ENCODE measurements at places on chromosomes 12 and 14.

DNA sequence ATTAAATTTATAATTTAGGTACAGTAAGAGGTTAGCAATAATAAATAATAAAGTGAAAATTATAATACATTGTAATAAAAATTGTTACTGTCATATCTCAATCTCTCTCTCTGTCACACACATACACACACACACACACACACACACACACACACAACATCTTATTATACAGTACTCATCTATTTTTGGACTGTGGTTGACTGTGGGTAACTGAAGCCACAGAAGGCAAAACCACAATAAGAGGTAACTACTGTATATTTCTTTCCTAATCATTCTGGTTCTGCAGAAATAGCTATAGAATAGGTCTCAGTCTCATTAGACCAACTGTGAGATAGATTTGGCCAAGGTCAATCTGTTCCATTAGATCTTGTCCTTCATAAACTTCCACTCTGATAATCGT is 33.1 kb upstream of the PTPRO start:
- no peaks in the 10 kb centered on the region for H3K36me3 ChIP-seq
- H3K4me1 ChIP-seq, result no peaks in the 10 kb centered on the region
- no peak for DNase-seq
- no peak overlapping the region for H3K4me3 ChIP-seq
- H3K27me3 ChIP-seq, result no peaks in the 10 kb centered on the region

- H3K4me1 ChIP-seq, result no peaks in the 10 kb centered on the region
- no peak overlapping the region for H3K4me3 ChIP-seq
- H3K27ac ChIP-seq, result no peak overlapping the region
- DNase-seq, result no peak
- H3K36me3 ChIP-seq, result no peaks in the 10 kb centered on the region
- no peaks in the 10 kb centered on the region for H3K27me3 ChIP-seq
Observed at GRCh38 chr12:84276215-84276614, 636.4 kb downstream of the SLC6A15 start.

DNA sequence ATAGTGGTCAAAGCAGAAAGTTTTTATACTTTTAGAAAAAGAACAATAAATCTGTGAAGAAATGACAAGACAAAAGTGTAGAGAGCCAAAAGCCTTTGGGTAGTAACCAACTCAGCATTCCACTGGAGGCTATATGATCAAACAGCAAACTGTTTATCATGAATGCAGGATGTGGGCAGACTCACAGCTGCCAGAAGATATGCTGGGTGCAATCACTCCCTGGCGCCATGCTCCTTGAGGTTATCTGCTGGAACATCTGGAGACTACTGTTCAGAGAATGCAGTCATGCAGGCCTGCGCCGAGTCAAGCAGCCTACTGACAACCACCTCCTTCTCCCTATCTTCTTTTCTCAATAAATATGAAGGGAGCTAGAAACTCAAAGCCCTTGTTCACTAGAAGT is 49.0 kb upstream of the SLC8A3 start:
- no peaks in the 10 kb centered on the region for H3K27me3 ChIP-seq
- no peak overlapping the region for H3K4me3 ChIP-seq
- H3K4me1 ChIP-seq, result no peaks in the 10 kb centered on the region
- H3K36me3 ChIP-seq, result no peaks in the 10 kb centered on the region

DNA sequence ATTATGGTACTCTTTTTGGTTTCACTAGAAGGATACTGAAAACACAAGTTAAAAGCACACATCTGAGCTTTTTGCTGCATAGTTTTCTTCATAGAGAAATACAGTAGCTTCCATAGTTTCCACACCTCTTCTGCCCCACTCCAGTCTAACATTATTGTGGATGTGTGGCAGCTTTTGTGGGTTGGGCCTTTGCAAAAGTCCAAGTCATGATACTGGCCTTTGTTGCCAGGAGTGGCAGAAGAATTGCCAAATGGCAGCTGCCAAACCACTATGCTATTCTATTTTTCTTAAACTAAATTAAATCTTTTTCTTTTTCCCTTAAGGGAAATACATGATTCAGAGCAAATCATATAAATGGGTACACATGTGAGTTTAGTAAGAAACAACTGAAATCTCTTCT is 114.8 kb downstream of the PLEKHA5 start:
- H3K4me3 ChIP-seq, result no peak overlapping the region
- DNase-seq, result no peak
- H3K36me3 ChIP-seq, result no peaks in the 10 kb centered on the region

- H3K27me3 ChIP-seq, result peaks cover 15% of the 10 kb centered on the region
- H3K4me1 ChIP-seq, result peaks cover 34% of the 10 kb centered on the region
- peak overlapping the region; percentile 57 for H3K4me3 ChIP-seq
Observed at GRCh38 chr12:57741844-57742738, 2.7 kb upstream of the TSPAN31 start.

- no peak overlapping the region for H3K27ac ChIP-seq
- H3K36me3 ChIP-seq, result peaks cover 43% of the 10 kb centered on the region
Observed at GRCh38 chr12:8096281-8096915, 14.3 kb downstream of the NECAP1 start.

DNA sequence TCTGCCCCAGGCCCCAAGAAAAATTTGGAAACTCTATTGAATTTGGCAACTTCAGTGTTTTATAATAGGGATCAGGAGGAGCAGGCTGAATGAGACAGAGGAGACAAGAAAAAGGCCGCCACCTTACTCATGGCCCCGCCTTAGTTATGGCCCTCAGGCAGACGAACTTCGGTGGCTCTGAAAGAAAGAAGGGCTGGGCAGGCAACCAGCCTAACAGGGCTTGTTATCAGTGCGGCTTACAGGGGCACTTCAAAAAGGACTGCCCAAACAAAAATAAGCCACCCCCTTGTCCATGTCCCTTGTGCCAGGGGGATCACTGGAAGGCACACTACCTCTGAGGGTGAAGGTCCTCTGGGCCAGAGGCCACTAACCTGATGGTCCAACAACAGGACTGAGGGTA is 146.3 kb upstream of the ATF7IP start:
- H3K27me3 ChIP-seq, result no peaks in the 10 kb centered on the region
- no peaks in the 10 kb centered on the region for H3K36me3 ChIP-seq
- H3K4me3 ChIP-seq, result no peak overlapping the region
- H3K4me1 ChIP-seq, result no peaks in the 10 kb centered on the region

- H3K36me3 ChIP-seq, result no peaks in the 10 kb centered on the region
- H3K4me3 ChIP-seq, result no peak overlapping the region
- no peaks in the 10 kb centered on the region for H3K27me3 ChIP-seq
- no peak overlapping the region for H3K27ac ChIP-seq
- H3K4me1 ChIP-seq, result no peaks in the 10 kb centered on the region
Observed at GRCh38 chr12:16553457-16553856, 52.5 kb downstream of the LMO3 start.

DNA sequence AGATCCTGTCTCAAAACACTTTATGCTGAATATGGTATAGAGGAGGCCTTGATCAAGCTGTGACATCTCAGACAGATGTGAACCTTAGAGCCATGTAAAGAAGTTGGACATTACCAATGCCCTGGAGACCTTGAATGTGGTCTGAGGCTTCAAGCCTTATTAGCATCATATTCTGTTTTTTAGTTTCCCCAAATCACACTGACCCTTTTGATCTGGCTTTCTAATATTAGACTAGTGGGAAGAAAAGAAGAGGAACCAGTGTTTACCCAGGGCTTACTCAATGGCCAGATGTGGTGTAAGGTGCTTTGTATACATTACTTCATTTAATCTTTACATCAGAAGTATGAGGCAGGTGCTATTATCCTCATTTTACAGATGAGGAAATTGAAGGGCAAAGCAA is 10.6 kb upstream of the TBPL2 start:
- H3K36me3 ChIP-seq, result no peaks in the 10 kb centered on the region
- no peak for DNase-seq
- no peaks in the 10 kb centered on the region for H3K27me3 ChIP-seq
- no peak overlapping the region for H3K27ac ChIP-seq
- no peak overlapping the region for H3K4me3 ChIP-seq

Measured in thymus (tissue), 14 donors.